HL-60 (cell line): ENCODE measurements at places on chromosomes 4 and X.

DNA sequence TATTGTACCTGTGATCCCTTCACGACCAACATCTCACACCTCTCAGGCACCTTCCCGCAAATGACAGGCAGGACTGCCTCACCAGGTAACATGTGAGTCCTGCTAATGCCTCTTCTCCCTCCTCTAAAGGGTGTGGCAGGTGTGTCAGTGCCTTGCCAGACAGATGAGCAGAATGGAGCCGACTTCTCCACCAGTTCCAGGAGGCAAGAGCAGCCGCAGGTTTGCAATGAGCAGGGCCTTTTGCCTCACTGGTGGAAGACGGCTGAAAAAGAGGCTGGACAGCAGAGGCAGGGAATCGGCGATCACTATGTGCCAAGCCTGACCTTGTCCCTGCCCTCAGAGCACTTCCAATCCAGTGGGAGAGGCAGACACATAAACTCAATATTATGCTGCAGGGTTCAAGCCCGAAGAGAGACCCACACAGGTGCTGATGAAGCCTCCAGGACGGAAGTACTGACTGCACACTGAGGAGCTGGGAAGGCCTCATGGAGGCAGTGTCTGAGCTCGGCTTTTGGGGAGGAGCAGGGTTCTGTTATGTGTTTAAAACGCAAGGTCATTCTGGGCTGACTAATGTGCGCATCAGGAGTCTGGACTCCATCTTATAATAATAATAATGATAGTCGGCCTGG lies 57.9 kb downstream of the C4orf50 start:
- no peak for DNase-seq

GRCh38 chr4:90375081-90375480 lies 247.9 kb downstream of the CCSER1 start:
- DNase-seq = no peak

GRCh38 chr4:186701273-186701672 lies 22.4 kb downstream of the FAT1 start:
- DNase-seq = no peak

DNA sequence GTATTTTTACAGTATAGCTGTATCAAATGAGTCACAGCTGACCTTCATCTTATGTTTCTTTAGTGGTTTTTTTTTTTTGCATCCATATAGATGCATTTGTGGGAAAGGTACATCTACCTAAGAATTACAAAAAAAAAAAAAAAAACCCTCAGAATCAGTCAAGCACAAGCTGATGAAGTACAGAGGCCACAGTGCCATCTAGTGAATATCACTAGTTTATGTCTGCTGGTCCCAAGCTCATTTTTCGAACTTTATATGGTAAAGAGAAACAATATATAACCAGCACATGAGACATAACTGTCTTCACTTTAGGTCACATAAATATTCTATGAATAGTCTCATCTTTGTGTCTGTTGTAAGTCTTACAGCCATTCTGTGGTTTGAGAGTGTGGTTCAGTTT lies 220.1 kb downstream of the DLG3 start:
- no peak for DNase-seq

DNA sequence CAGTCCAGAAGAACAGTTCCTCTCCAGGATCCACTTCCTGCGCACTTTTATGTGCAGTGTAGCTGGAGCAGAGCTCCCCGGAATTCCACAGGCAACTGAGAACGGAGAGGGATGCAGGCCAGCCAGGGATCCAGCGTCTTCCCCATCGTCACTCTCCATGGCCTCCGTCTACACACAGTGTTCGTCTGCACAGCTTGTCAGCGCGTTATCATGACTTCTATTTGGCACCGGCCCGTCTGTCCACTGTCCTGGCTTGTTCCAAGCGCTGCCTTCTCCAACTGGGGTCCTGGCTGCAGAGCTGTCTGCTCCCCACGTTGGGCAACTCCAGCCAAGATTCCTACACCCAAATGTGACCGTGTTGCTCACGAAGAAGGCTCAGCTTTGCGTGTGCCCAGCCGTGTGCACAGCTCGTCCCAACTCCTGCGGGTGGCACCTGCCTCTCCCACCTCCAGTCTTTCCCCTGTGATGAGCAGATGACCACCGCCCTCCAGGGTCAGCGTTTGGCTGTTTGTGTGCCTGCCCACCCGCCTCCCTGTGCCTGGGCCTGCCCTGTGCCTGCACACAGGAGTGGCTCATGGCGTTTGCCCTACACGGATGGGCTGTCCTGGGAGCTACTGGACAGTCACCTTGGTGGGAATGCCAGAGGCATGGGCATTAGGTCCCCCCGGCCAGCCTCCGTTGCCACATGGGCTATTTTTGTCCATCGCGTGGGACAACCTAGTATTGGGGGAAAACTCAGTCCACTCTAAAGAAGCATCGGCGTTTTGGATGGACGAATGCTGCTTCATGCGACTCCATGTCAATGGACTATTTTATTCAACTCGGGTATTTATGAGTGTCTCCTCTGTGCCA lies 2.2 kb upstream of the CTBP1 start:
- no peak for DNase-seq

GRCh38 chr4:2250357-2251072 lies 8.6 kb upstream of the HAUS3 start:
- DNase-seq = no peak

DNA sequence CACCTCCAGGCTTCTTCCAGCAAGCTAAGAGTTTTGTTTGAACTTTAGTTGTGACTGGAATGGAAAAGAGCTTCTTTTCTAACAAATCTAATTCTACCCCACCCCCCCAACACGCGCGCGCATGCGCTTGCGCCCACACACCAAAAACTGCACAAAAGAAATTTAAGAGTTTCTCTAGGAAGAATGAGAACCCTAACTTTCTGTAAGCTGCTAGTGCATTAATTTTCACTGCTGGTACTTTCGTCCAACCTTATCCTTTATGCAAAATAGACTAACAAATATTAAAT lies 9.0 kb upstream of the INTU start:
- DNase-seq = no peak

DNA sequence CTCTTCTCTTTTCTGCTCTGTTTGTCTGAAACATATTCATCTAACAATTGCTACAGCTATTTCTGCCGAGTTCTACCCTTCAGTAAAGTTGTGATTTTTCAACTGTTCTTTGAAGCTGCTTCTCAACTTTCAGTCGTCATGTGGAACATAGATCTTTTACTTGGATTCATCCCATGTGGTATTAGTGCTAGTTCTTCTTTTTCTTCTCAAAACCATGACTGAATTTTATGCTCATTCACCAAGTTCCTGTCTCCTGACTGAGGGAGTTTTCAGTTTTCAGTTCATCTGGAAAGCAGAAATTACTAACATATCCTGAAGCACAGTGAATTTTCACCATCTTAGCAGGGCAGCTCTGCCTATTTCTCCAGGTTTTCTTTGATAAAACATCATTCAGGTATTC lies 12.1 kb downstream of the ACSL4 start:
- peak; percentile 9 for DNase-seq

DNA sequence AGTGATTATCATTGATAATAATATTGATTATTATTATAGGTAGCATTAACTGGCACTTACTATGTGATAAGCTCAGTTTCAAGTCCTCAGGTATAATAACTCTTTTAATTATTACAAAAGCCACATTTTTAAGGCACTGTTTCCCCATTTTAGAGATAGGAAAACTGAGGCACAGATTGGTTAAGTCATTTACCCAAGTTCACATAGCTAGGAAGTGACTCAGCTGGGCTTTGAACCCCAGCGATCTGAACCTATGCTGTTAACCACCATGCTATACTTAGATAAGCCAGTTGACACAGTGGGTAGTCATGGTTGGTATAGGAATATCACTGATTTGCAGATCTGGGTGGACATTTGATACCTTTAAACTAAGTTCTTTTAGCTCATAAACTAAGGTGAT lies 110.4 kb downstream of the FRAS1 start:
- DNase-seq = no peak

GRCh38 chrX:135009838-135010237 lies 12.5 kb downstream of the RTL8B start:
- DNase-seq = no peak

DNA sequence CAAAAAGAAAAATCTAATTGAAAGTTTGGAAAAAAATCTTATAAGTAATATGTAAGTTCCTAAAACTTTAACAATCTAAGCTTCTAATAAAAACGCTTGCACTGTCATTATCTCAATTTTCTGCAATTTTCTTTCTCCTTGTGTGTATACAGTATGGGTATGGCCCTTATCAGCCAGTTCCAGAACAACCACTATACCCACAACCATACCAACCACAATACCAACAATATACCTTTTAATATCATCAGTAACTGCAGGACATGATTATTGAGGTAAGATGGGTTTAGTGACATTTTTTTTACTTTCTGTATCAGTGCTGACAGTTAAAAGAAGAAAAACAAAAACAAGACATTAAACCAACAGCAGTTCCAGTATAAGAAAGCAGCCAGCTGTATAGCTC lies 4.9 kb downstream of the STATH start:
- no peak for DNase-seq

GRCh38 chr4:168478868-168479267 lies 1.4 kb downstream of the DDX60L start:
- no peak for DNase-seq

- no peak for DNase-seq
Observed at GRCh38 chrX:74613370-74614092, 893 bp downstream of the RLIM start.

- DNase-seq = peak; percentile 1
Observed at GRCh38 chrX:137926090-137926489, 360.2 kb downstream of the ZIC3 start.

DNA sequence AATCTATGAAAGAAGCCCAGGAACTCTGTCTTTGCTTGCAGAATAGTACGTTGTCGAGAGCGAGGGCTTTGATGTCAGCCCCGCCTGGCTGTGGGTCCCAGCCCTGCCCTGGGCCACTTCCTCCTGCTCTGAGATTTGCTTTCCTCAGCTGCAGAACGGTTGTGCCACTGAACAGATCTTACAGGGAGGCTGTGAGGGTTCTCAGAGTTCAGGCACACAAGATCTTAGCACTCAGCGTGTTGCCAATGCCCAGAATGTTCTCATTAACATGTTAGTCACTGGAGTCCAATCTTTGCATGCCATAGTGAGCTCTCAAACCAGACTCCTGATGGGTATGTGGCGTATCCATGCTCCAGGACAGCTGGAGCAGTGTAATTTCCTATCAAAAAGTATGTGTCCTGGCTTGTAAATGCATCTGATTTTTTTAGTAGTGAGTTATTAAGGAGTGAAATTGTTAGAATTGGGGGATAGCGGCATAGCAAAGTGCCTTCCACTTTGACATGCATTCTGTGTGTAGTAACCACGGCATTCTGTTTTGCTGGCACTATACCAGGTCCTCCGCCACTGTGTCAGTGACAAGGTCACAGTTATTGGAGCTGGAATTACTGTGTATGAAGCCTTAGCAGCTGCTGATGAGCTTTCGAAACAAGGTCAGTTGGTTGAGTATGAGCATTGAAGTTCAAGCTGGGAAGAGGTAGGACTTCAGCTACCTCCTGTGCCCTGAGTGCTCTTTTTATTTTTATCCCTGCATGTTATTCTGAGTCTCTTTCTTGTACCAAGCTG lies 31.6 kb downstream of the TKTL1 start:
- no peak for DNase-seq

DNA sequence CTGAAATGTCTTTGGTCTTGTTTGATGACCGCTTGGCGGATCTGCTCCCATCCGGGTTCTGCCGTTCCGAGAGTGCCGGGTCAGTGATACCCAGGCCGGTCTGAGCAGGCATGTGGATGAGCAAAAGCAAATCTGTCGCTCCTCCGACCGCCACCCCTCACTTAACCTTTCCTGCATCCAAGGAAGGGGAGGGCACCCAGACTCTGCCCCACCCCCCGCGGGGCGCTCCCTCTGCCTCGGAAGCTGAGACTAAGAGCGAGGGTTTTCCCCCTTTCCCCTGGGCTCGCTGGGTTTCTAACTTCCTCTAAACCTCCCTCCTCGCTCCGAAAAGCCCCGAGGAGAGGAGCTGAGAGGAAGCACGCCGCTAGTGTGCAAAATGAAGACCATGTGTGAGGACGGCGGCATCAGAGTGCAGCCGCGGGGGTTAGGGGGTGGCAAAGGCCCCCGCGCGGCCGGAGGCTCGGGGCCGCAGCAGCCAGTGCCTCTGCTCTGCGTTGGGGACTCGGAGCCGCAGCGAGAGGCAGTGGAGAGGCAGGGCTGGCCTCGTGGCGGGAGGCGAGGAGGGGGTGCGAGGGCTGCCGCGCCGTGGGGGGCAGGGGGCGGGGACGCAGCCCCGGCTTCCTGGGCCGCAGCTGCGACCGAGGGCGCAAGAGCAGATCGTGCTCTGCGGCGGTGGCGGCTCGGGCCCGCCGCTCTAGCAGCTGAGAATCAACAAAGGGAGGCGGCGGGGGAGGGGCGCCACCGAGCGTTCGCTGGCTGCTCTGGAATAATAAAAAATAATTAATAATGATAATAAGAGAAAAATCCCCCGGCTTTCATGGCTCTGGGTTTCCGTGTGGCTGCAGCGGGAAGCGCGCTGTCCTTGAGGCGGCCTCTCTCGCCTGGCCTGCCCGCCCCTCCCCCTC lies 55.8 kb upstream of the BCOR start:
- peak; percentile 78 for DNase-seq

DNA sequence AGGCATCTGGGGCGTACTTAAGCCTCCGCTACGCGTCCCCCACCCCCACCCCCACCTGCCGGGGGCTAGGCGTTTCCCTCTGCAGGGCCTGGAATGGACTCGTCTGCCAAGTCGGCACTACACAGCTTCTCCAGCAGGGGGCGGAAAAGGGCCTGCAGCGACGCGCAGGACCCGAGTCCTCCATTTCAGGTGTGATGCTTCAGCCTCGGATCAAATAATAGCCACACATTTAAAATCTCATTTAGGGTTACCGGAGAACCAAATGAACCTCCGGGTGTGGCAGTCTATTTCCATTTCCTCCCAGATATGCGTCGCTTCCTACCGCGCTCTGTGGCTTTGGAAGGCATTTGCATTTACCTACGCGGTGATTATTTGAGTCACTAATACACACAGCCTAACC lies 2.9 kb downstream of the PAK3 start:
- DNase-seq = peak; percentile 10

GRCh38 chr4:112451831-112452230 lies 64.1 kb downstream of the NEUROG2 start:
- no peak for DNase-seq

DNA sequence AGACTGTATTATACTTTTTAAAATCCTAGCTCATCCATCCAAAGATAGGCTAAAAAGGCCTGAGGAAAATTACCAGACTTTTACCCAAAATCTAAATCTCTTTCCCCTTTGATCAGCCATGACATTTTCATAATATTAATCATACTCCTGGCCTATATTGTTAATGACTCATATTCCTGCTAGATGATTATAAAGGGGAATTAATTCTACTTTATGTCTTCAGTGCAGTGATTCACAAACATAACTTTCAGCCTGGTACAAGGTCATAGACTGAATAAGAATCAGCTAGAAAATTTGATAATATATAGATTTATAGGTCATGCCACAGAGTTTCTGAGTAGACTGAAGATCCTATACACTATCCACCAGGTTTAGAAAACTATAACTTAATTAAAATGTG lies 1905.4 kb downstream of the C4orf33 start:
- DNase-seq = no peak

GRCh38 chrX:121496966-121497365 lies 449.6 kb downstream of the GLUD2 start:
- DNase-seq = no peak

GRCh38 chr4:8350352-8350751 lies 80.8 kb downstream of the HTRA3 start:
- no peak for DNase-seq
